ENCODE measurements at places on chromosomes 4 and X. TPM values are rescaled to one million over a fixed set of nuclear protein-coding genes. Genes with fewer than 3 reads are reported as not detected.

KLB gene
- total RNA-seq: not detected

GAGE12H gene
- not detected for total RNA-seq

ENAM gene
- total RNA-seq: 0.11 TPM

BEX5 gene
- total RNA-seq: 1.6 TPM

VCX3B gene
- total RNA-seq: not detected

PPP1R3F gene
- 5.6 TPM for total RNA-seq

GABRG1 gene
- not detected for total RNA-seq

RNF150 gene
- 5.2 TPM for total RNA-seq

ANXA3 gene
- 68.7 TPM for total RNA-seq

GYG2 gene
- 16.3 TPM for total RNA-seq

ADRA2C gene
- total RNA-seq: 3.2 TPM

ZNF711 gene
- total RNA-seq: 10.8 TPM

ALPK1 gene
- 1.4 TPM for total RNA-seq

XAGE2 gene
- not detected for total RNA-seq

TADA2B gene
- total RNA-seq: 19.8 TPM

APOO gene
- 34.6 TPM for total RNA-seq

WDFY3 gene
- 89.5 TPM for total RNA-seq

DRP2 gene
- 4.2 TPM for total RNA-seq

PABPC1L2B gene
- not detected for total RNA-seq

TMEM156 gene
- 0.59 TPM for total RNA-seq

PAQR3 gene
- total RNA-seq: 29.0 TPM

NONO gene
- 330 TPM for total RNA-seq

LONRF3 gene
- 0.19 TPM for total RNA-seq

TRIM61 gene
- total RNA-seq: 1.4 TPM

CTAG1B gene
- not detected for total RNA-seq

ARMCX2 gene
- 96.5 TPM for total RNA-seq

GASK1B gene
- total RNA-seq: 25.8 TPM

RNF175 gene
- 1.0 TPM for total RNA-seq

ADGRL3 gene
- 29.6 TPM for total RNA-seq

GPR50 gene
- total RNA-seq: 1.00 TPM

TEX13B gene
- not detected for total RNA-seq

CD38 gene
- 0.94 TPM for total RNA-seq

FAAH2 gene
- total RNA-seq: 0.20 TPM

All from astrocyte (in vitro differentiated cells and primary cell).